ENCODE measurements at places on chromosomes 7 and 10. TPM values are rescaled to one million over a fixed set of nuclear protein-coding genes. Genes with fewer than 3 reads are reported as not detected.
A peak's percentile ranks its signal among the peaks of the same experiment; 100 is the strongest.

DNA sequence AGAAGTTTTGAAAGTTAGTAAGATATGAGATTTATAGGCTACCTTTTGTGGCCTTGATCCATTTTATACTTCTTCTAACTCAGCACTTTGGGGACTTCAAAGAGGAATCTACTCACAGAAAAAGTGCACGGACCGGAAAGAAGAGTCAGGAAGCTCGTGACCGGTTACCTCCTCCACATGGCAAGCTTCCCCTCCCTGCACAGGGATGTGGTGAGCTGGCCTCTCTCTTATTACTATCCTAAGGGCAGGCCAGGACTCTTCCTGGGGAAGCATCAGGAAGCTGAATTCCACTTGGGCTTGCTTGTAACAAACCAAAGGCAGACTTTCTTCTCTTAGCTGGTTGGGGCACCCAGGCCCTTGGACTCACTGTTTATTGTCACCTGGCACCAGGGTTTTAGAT lies 170.8 kb upstream of the GLI3 start:
- DNase-seq = peak; percentile 53

DNA sequence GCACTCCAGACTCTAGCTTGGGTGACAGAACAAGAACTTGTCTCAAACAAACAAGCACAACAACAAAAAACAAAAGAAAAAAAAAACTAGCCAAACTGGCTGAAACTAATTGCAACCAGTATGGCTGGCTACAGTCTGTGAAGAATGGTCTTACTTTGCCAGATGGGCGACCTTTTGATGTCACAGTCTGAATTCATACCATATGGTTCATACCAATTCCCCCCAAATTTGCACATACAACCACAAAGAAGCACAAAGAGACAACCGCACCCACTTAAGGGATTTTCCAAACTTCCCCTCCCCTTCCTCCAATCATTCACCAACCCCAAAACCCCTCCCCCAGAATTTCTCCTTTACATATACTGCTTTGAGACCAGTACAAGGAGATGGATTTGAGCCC lies 114.2 kb downstream of the SPAG6 start:
- DNase-seq = no peak

GRCh38 chr10:2476218-2476811 lies 591.0 kb upstream of the PFKP start:
- no peak for DNase-seq

GRCh38 chr10:29702273-29703164 lies 67.7 kb upstream of the SVIL start:
- no peak for DNase-seq

DNA sequence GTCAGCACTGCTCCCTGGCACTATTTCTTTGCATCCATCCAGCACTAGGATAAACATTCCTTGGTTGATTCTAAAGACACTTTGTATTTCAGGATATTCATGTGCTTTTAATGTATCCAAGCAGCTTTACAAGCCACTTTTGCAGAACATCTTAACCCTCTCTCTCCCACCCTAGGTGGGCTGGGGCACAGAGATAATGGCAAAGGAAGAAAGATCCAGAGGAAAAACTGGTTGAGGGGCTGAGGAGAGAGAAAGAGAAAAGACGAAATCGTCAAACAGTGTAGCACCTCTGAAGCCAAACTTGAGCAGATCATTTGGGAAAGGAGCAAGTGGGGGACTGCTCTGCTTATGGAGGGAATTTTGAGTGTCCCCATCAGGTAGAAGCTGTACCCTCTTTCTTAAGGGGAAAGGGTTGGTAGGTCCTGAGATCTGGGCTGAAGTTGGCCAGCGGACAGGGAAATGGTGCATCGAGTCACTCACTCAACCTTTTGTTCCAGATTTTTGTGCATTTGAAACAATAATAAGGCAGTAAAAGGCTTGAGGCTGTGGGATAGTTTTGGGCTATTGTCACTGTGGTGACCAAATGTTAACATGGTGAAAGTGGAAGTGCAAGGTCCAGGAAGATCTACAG lies 4.2 kb upstream of the HOXA13 start:
- no peak for DNase-seq

GRCh38 chr7:18116661-18117060 lies 89.0 kb upstream of the PRPS1L1 start:
- no peak for DNase-seq

DNA sequence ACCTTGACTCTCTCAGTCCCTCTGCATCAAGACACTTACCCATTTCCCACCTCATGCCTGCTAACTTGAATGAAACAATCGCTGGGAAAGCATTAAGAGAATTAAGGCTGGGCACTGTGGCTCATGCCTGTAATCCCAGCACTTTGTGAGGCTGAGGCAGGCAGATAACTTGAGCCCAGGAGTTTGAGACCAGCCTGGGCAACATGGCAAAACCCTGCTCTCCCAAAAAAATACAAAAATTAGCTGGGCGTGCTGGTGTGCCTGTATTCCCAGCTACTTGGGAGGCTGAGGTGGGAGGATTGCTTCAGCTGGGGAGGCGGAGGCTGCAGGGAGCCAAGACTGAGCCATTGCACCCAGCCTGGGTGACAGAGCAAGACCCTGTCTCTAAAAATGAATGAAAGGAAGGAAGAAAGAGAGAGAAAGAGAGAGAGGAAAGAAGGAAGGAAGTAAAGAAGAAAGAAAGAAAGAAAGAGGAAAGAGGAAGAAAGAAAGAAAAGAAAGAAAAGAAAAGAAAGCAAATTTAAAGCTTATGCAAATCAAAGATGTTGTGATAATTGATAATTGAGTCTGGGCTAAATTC lies 646 bp downstream of the SERPINE1 start:
- DNase-seq = no peak

GRCh38 chr7:157152391-157152937 lies 13.7 kb downstream of the UBE3C start:
- peak; percentile 73 for DNase-seq

DNA sequence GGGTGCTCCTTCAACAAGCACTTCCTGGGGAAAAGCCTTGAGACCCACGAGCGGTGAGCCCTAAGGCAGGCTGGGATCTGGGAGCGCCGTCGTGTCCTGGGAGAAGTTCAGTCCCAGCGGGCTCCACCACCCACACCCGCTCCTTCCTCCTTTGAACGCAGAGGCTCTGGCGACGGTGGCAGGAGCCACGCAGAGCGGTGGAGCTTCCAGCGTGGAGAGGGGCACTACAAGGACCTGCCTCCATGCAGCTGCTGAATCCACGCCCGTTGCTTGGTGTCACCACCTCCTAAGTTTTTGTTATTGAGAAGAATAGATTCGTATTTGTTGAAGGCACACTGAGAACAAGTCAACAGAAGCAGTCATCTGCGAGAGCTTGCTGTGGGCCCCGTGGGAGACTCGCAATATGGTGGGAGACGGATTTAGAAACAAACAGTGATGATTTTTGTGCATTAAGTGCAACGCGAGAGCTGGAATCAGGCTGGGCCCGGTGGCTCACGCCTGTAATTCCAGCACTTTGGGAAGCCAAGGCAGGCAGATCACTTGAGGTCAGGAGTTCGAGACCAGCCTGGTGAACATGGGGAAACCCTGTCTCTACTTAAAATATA lies 60.1 kb upstream of the SDK1 start:
- no peak for DNase-seq

DNA sequence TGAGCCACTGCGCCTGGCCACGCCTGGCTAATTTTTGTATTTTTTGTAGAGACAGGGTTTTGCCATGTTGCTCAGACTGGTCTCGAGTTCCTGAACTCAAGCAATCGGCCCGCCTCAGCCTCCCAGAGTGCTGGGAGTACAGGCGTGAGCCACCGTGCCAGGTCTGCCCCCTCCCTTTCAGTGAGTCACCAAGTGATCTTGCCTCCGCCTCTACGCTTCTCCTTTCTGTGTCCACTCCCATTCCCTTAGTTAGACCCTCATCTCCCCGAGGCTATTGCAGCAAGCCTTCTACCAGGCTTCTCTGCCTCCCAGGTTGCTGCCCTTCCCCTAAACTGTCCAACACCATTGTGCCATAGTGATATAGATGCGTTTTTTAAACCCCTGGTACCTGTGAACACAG lies 32.9 kb downstream of the CDC123 start:
- DNase-seq = no peak

GRCh38 chr10:47025540-47026300 lies 114.5 kb downstream of the PTPN20 start:
- no peak for DNase-seq

DNA sequence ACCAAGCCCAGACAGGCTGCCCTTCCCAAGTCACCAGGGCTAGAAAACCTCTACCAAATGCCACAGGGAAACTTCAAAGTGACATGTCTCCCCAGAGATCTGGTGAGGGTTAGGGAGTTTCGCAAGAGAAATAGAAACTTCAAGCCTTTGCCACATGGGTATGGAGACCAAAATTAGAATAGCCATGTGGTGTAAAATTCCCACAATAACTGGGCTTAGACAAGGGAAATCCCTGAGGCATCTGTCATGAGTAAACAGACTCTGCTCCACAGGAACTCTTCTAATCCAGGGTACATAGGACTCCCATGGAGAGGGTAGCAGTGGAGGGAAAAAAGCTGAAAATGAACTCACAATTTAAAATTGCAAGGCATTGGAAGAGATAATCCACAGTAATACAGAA lies 14.3 kb downstream of the ADAM12 start:
- no peak for DNase-seq

- peak; percentile 61 for DNase-seq
These were observed 139.0 kb downstream of the TPST1 start for GRCh38 chr7:66344166-66344565.

DNA sequence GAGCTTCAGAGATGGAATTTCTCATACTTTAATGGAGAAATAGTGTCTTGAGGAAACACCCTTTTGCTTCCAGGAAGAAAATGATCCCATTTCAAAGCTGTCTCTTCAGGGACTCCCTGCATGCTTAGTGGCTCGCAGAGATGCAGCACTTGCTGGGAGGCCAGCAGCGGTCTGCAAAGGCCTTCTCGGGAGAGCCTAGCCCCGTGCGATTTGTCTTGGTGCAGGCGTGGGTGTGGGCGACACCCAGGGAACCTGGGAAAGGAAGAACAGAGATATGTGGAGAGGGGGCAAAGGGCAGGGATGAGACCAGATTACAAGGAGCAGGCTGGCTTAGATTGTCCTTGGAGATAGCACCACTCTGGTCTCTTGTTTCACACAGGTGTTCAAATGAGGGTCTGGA lies 352.3 kb upstream of the PODXL start:
- no peak for DNase-seq

GRCh38 chr7:146479040-146479439 lies 362.4 kb downstream of the CNTNAP2 start:
- DNase-seq = no peak

- DNase-seq = no peak
These were observed 81.6 kb upstream of the MSRB2 start for GRCh38 chr10:23013581-23014335.

DNA sequence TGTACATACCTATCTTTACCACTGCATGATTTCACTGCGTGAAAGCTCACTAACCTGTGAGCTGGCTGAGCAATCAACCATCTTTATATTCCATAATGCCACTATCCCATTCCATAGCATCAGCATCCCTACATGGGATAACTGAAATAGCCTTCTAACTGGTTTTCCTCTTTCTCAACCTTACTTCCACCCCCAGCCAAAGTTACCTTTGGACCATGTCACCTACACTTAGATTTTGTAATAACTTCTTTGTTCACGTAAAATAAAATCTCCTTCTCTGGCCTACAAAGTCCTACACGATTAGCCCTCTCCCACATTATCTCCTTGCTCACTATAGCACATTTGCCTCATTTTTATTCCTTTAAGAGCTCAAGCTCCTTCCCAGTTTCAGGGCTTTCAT lies 2.5 kb downstream of the PSMA2 start:
- no peak for DNase-seq

DNA sequence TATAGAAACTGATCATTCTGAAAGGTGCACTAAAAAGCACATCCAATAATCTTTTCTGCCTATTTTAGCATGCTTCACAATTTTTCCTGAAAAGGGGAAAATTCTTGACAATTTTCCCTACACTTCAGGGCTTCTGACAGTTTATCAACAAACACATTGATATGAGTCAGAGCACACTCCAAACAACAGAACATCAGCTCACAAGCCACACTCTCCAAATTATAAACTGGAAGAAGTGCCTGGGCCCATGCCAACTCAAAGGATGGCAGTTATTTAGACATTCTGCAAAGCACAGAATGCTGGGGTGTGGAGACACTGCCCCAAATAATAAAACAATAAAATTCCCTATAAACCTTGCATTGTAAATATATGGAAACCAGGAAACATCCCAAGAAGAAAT lies 90.8 kb downstream of the ELAPOR2 start:
- DNase-seq = no peak

DNA sequence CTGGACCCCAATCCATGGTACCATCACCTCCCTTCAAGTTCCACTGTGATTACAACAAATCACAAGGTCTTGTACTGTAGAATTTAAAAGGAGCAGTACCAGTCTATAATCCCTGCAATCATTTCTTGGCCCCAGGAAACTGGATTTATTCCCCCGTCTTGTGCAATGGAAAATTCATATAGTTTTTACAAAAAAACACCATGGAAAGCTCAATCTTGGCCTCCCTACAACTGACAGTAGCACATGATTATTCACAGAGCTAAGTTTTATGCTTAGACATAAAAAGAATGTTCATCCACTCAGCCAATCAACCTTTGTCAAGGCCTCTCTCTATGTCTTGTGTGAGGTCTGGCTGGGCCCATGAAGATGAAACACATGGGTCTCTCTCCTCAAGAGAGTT lies 10.2 kb downstream of the DGKI start:
- DNase-seq = no peak

DNA sequence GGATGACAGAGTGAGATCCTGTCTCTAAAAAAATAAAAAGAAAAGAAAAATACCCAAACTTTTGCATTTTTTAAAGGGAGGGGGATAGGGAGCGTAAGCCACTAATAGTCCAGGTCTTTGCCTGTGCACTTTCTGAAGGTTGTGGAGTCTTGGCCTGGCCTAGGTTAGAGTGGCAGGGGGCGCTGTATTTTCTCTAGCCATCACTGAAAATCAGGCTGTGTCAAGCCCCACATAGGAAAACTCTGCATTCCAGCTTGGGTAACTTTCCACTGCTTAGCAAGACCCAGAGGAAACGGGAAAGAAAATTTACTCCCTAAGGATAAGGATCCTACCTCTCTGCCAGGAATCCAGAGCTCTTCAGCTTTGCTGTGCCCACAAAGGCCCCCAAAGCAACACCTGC lies 10.5 kb upstream of the PAX4 start:
- DNase-seq = no peak

Gene ASZ1
- not detected for total RNA-seq

Gene ECHDC3
- total RNA-seq = 30.8 TPM

Gene RELN
- total RNA-seq = 0.50 TPM

Gene PLCE1
- total RNA-seq = 2.2 TPM

Gene CNNM1
- total RNA-seq = 0.52 TPM

Gene IL15RA
- 2.2 TPM for total RNA-seq

Gene TEX36
- not detected for total RNA-seq

Gene MAT1A
- 1.3 TPM for total RNA-seq

Gene KCNH2
- total RNA-seq = 1.5 TPM

Gene TMEM270
- total RNA-seq = not detected
